ENCODE measurements at places on chromosomes 11 and 22.

- DNase-seq = no peak
These were observed 16.1 kb downstream of the MYRF start for GRCh38 chr11:61768376-61769076.

- DNase-seq = no peak
These were observed 1088.9 kb upstream of the TENM4 start for GRCh38 chr11:80529726-80530125.

DNA sequence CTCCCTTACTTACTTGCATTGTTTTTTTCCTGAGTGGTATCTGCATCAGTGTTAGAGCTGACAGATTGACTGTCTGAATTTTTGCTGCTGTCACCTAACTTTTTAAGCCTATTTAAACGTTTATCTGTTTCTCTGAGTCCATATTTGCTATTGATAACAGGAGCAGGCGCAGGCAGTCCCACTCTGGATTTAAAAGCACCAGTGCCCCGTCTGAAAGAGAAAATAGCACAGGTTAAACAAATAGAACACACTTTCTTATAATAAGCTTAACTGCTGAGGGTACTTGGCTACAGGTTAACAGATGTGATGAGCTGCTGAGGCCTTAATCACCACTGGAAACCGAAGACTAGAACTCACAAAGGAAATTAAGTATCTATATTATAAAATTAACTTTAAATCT, 45.8 kb upstream of the CHKA start:
- DNase-seq = no peak

DNA sequence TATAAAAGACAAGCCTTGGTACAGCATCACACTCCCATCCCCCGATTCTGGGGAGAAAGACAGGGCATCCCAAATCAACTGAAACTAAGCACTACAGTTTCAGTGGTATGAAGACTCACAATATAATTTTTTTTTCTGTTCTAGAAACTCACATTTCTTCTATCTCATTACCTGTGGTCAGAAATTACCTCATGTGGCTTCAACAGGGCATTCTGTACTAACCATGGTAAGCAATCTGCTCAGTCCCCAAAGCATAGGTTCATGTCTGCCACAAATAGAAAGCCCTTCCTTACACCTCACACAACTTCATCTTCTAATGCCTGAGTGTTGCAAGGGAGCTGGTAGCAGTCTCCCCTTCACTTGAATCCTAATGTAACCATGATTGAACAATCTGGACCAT, 147.4 kb upstream of the POU2AF2 start:
- DNase-seq = no peak

- no peak for DNase-seq
These were observed 10.1 kb upstream of the LRP5 start for GRCh38 chr11:68302256-68302655.

GRCh38 chr11:66240781-66241136, 27.7 kb upstream of the RAB1B start:
- DNase-seq = no peak

GRCh38 chr11:19822531-19822930, 109.9 kb downstream of the NAV2 start:
- no peak for DNase-seq

DNA sequence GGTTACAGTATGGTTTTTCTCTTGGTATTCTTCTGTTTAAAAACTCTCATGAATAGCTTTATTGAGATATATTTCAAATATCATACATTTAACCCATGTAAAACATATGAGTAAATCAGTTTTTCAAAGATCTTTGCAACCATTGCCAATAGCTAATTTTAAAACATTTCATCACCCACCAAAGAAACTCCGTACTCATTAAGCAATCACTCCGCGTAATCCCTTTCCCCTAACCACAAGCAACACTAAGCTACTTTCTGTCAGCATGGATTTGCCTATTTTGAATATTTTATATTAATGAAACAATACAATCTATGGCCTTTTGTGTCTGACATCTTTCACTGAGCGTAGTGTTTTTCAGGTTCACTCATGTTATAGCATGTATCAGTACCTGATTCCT, 697.9 kb upstream of the ANO5 start:
- DNase-seq = no peak

GRCh38 chr11:62539238-62539925, 7.2 kb downstream of the AHNAK start:
- DNase-seq = no peak

GRCh38 chr11:67997475-67997921, 6.4 kb downstream of the UNC93B1 start:
- no peak for DNase-seq

GRCh38 chr11:79920480-79920879, 479.6 kb upstream of the TENM4 start:
- DNase-seq = no peak

- no peak for DNase-seq
These were observed at the start of gene ADAMTS8 for GRCh38 chr11:130428316-130429119. Gene ADAMTS8, minus strand, starts transcription at chr11:130428609. Its CDS starts 323 bp downstream, at chr11:130428286.

DNA sequence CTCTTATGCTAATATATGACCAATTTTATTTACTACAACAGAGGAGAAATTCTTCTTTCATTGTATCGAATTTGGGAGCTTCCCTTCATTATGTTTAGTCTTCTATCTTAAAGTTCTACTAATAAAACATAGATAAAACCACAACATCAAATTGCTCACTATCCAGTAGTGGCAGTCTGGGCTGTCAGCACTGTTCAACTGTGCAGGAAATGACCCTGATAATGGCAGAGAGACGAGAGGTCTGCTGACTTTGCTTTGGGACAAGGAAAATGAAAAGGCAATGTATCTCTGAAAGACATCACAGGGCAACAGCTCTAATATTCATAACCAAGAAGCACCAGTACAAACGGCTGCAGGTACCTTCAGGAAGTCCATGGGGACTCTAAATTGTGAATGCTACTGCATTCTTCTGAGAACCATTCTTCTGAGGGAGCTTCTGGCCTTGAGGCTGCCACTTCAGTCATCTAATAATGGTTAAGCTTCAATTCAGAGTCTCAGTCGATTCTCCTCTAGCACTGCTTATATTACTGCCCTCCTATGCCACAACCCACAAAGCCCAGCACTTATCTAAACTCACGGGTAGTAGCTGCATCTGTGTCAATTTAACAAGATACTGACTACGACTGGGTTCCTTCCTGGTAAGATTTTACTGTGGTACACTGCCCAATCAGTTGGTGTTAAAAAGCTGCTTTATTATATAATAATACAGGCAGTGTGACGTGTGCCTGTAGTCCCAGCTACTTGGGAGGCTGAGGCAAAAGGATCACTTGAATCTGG, 44.2 kb downstream of the CKAP5 start:
- DNase-seq = no peak

DNA sequence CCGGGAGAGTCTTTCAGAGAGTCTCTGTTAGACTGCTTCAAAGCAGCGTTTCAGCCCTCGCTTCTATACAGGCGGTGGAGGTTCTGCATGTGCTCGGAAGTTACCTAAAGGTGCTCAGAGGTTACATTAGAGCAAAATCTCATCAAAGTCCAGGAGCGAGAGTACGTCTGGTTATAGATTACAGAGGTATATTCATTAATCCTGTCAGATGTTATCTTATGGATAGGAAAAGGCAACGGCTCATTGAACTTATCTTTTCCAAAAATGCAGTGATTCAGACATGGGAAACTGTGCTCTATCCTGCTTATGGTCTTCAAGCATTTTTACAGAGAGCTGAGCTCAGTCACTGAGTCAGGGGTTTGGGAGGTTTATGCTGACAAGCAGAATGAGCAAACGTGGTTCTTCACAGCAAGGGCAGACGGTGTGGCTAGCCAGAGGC, 9.1 kb upstream of the ZBED5 start:
- DNase-seq = no peak

- DNase-seq = no peak
These were observed 31.7 kb downstream of the OR8B12 start for GRCh38 chr11:124511745-124512144.

GRCh38 chr11:133951327-133952198, 5.2 kb downstream of the IGSF9B start:
- no peak for DNase-seq

DNA sequence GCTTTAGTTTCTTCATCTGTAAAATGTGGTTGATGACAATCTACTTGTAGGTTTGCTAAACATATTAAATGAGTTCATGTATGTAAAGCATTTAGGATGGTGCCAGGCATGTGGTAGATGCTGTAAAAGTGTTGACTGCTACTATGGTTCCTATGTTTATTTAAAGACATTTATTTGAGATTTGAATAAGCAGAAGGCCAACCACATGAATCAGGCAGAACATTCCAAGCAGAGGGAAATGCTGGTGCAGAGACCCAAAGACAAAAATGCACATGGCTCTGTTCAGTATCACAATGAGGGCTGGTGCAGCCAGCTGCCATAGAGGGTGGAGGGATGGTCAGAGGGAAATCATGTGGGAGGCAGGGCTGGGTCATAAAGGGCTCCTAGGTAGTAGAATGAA, 156.2 kb upstream of the PDGFD start:
- DNase-seq = no peak

DNA sequence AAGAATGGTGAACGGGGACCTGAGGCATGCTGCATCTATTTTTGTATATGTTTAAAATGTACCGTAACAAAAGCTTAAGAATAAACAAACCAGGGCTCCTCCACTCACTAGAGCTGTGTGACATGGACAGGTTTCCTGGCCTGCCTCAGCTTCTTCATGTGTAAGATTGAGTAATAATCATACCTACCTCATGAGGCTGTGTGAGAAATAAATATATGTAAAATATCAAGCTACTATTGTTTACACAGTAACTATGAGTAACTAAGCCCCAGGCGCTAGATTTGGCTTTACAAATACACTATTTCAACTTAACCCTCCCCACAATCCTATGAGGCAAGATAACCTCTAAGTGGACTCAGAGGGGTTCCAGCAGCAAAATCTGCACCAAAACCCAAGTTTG, 66.4 kb downstream of the SMCO4 start:
- no peak for DNase-seq

- no peak for DNase-seq
These were observed 52.8 kb downstream of the LRRC32 start for GRCh38 chr11:76617553-76618265.

DNA sequence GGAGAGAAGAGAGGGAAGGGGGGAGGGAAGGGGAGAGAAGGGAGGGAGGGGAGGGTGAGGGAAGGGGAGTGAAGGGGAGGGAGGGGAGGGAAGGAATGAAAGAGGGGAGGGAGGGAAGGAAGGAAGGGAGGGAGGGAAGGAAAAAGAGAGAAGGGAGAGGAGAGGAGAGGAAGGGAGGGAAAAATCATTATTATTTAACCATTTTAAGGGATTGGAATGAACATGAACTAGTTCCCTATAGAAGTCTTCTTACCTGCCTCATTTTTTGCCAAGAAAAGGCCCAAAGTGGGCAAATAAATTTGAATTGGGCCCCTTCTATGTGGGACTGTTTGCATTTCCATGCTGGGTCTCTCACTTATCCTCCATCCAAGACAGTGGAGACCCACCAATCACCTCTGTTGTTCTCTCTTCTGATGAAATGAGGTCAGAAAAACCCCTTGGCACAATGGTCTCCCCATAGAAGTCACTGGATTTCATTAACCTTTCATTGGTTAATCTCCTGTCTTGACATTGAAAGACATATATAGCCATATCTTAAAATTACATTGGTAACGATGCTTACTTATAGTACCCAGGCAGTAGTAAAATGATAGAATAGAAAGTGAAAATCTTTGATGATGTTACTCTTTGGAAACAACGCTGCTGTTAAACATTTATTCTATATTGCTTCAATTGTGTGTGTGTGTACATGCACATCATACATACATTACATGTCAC, 80.1 kb upstream of the ASPHD2 start:
- no peak for DNase-seq

DNA sequence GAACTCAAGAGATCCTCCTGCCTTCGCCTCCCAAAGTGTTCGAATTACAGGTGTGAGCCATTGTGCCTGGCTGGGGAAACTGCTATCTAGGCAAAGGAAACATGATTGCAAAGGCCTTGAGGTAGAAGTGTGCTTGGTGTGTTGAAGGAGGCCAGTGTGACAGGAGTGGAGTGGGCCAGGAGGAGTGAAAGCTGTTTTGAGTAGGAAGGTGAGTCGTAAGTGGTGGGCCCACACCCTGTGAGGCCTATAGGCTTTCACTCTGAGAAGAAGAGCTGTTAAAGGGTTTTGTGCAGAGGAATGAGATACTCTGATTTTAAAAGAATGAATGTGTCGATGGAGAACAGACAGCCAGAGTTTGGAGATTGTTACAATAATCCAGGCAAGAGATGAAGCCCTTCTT, 43.4 kb downstream of the WEE1 start:
- DNase-seq = no peak

DNA sequence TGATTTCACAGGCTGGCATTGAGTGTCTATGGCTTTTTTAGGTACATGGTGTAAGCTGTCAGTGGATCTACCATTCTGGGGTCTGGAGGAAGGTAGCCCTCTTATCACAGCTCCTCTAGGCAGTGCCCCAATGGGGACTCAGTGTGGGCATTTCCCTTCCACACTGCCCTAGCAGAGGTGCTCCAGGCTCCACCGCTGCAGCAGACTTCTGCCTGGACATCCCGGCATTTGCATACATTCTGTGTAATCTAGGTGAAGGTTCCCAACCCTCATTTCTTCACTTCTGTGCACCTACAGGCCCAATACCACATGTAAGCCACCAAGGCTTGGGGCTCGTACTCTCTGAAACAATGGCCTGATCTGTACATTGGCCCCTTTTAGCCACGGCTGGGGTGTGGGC, 78.3 kb downstream of the RNF169 start:
- no peak for DNase-seq

GRCh38 chr22:30701872-30702271, 7.2 kb downstream of the OSBP2 start:
- DNase-seq = no peak

- no peak for DNase-seq
These were observed 12.2 kb downstream of the MRGPRF start for GRCh38 chr11:69000831-69001242.

- no peak for DNase-seq
These were observed 110.4 kb upstream of the TIMP3 start for GRCh38 chr22:32691101-32691500.

DNA sequence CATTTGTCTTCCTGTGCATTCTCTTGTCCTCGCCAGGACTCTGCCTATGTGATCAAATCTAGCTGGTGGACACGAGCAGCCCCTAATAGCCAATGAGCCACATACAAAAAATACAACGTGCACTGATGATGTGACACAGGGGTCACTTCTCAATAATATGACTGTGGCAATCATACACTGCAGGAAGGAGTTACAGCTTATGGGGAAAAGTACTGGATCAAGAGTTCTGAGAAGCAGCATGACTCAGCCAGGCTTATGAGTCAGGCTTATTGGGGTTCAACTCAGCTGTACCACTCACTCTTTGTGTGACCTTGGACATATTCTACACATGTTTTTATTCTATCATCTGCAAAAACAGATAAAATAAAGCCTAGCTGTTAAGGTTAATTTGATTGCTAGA, 889.4 kb upstream of the TENM4 start:
- no peak for DNase-seq

Measured in SK-N-MC (cell line).